Calu3 (cell line): ENCODE measurements at places on chromosomes 11 and 22.
A peak's percentile ranks its signal among the peaks of the same experiment; 100 is the strongest.

DNA sequence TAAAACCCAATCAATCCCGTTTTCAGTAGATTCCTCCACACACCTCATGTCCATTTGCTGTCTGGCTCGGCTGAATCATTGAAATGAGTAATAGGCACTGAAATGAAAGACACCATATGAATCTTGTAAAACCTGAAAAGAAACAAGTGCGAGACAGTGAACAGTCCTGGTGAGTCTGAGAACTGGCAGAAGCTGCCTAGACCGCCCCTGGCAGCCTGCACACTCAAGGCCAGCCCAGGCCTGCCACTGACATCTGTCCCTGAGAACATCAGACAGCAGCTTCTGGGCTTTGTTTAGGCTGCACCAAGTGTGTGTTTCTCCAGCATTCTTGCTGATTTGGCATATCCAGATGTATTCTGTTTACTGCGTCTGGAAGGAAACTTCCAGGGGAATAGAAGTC is 44.8 kb downstream of the ENDOD1 start:
- no peak for DNase-seq

- DNase-seq: no peak
Observed at GRCh38 chr11:115222218-115222862, 281.9 kb downstream of the CADM1 start.

GRCh38 chr11:106706355-106706754 is 311.9 kb downstream of the GUCY1A2 start:
- DNase-seq: no peak

- no peak for DNase-seq
Observed at GRCh38 chr11:46490666-46491065, 99.1 kb upstream of the CHRM4 start.

- DNase-seq: no peak
Observed at GRCh38 chr11:130202818-130203689, 43.5 kb downstream of the ST14 start.

GRCh38 chr11:66239998-66240780 is 28.2 kb upstream of the RAB1B start:
- no peak for DNase-seq

GRCh38 chr11:63999349-64000025 is 13.2 kb downstream of the OTUB1 start:
- no peak for DNase-seq

- DNase-seq: no peak
Observed at GRCh38 chr11:119222308-119222707, 16.2 kb downstream of the CBL start.

GRCh38 chr11:129440028-129440713 is 64.5 kb downstream of the BARX2 start:
- DNase-seq: peak; percentile 69

DNA sequence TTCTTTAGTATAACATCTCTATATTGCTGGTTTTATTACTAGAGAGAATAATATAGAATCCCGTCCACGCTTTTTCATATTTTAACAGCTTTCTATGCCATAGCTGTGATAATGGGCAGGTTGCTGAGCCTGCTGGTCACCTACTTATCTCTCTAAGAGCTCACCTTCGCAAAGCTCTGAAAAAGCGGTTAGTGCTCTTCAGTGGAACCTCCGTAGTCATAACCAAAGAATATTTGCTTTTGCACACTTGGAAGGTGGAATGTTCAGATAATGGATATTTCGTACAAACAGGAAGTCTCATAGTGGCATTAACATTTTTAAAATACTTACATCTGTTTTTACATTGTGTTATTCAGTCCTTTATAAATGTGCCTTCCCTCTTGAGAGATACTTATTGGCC is 388.9 kb upstream of the ANO3 start:
- DNase-seq: no peak

DNA sequence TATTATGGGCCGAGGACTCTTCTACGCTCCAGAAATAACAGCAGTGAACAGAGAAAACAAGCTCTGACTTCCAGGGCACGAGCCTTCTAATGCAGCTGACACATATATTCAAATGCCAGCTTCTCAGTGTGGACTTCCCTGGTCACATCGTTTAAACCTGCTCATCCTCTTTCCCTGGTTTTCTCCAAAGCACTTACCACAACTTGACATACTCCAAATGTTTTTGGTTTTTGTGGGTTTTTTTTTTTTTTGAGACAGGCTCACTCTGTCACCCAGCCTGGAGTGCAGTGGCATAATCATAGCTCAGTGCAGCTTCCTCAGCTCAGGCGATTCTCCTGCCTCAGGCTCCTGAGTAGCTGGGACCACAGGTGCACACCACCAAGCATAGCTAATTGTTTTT is 105.5 kb downstream of the MICAL3 start:
- no peak for DNase-seq

GRCh38 chr11:65589444-65590239 is 6.0 kb downstream of the KCNK7 start:
- DNase-seq: no peak

GRCh38 chr22:37462983-37463382 is 23.2 kb downstream of the MFNG start:
- peak; percentile 36 for DNase-seq

- no peak for DNase-seq
Observed at GRCh38 chr11:24738972-24739371, 242.1 kb downstream of the LUZP2 start.

- no peak for DNase-seq
Observed at GRCh38 chr11:6625156-6625831, 6.1 kb upstream of the TPP1 start.

- DNase-seq: no peak
Observed at GRCh38 chr11:10844356-10844755, 13.5 kb downstream of the ZBED5 start.

GRCh38 chr11:17157761-17158160 is 50.0 kb downstream of the PIK3C2A start:
- DNase-seq: no peak

GRCh38 chr22:29308148-29308790 is 1.8 kb downstream of the GAS2L1 start:
- no peak for DNase-seq

GRCh38 chr11:67071420-67072284 is 15.0 kb downstream of the RHOD start:
- peak; percentile 19 for DNase-seq

DNA sequence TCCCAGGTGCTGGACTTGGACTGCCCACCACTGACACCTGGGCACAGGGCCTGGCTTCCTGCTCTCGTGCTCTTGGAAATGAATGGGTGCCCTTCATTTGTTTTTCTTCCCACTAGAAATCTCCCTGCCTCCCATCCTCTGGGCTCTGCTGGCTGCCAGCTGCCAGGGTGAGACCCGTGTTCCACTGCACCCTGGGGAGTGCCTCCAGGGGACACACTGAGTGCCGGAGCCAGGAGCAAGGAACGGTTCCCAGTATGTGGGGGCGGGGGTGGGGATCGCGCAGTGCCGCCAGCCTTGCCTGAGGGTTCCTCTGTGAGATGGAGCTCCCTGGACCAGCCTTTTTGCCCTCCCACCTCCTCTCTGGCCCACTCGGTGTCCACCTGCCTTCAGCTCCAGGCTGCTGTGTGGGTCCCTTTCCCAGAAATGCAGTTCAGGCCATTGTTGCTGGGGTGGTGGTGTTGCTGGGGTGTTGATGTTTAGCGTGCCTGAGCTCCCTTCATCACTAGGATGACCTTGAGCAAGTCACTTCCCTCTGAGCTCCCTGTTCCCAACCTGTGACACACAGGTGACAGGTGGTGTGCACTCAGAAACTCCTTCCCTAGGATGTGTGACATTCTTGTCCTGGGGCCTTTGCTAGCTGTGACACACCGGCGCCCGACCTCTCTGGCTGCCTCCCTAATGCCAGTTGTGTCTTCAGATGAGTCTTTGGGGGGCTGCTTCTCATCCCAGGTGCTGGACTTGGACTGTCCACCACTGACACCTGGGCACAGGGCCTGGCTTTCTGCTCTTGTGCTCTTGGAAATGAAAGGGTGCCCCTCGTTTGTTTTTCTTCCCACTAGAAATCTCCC is 72.1 kb downstream of the MED15 start:
- no peak for DNase-seq

DNA sequence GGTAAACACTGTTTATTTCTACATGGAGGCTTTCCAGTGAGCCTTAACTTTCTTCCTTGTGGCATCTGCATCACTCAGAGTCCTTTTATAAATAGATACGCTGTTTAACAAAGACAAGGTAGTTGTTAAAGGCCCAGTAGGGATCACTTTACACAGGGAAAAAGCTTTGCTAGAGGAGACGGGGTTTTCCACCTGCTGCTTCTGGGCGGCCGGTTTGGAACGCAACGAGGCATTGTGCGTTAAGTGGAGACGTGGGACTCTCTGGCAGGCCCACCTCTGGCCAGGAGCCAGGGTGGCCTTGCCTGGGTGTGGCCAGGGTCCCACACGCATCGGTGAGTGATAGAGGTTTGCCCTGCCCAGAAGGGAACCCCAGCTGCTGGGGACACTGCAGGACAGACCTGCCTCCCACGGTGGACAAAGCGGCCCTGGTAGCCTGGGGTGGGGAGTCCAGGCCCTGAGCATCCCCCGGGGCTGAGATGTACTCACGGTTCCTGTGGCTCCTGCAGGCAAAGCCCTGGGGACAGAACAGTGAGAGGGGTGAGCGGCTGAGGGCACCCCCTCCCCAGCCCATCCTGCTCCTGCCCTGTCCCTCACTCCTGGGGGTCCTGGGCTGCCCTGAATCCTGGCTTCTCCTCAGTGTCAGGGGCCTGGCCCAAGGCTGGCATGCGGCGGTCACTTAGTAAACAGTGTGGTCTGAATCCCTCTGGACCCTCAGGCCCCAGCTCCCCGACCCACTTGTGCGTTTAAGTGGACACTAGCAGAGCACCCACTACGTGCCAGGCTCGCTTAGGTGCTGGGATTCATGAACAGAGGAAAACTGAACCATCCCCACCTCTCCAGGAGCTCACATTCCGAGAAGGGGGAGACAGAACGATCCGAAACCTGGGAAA is 4.2 kb downstream of the IL17REL start:
- DNase-seq: no peak

DNA sequence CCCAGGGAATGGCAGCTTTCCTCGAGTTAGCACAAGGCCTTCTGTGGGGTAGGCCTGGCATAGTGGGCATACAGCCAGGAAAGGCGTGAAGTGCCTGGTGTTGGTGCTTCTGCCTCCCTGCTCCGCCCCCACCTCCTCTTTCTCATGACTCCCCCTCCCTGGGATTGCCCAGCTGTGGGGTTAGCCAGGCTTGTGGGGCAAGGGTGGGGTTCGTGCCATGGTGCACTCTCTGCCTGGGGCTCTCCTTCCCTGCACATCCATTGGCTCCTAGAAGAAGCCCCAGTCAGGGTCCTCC is 236.8 kb upstream of the NCAM1 start:
- DNase-seq: no peak

GRCh38 chr22:27660306-27660705 is 141.2 kb downstream of the MN1 start:
- no peak for DNase-seq

DNA sequence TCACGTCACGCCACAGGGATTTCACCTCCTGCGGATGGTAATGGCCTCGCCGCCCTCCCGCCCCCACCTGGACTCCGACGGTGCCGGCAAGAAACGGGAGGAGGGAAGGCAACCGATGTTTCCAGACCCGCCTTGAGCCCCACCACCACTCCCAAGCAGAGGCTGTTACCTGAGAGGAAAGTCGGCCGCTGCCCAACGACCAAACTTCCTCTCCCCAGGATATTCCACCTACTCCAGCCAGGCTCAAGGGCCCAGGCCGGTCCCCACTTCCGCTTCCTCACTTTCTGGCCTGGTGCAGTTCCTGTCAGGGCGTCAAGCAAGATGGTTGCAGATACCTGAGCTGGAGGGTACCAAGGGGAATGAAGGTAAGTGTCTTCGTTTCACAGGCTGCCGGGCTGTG is at the start of gene ENTHD1:
Gene ENTHD1 (minus strand): TSS at position 235 of the 400 bp plus-strand sequence. CDS start 6,012 bp downstream, outside the sequence.
- no peak for DNase-seq

DNA sequence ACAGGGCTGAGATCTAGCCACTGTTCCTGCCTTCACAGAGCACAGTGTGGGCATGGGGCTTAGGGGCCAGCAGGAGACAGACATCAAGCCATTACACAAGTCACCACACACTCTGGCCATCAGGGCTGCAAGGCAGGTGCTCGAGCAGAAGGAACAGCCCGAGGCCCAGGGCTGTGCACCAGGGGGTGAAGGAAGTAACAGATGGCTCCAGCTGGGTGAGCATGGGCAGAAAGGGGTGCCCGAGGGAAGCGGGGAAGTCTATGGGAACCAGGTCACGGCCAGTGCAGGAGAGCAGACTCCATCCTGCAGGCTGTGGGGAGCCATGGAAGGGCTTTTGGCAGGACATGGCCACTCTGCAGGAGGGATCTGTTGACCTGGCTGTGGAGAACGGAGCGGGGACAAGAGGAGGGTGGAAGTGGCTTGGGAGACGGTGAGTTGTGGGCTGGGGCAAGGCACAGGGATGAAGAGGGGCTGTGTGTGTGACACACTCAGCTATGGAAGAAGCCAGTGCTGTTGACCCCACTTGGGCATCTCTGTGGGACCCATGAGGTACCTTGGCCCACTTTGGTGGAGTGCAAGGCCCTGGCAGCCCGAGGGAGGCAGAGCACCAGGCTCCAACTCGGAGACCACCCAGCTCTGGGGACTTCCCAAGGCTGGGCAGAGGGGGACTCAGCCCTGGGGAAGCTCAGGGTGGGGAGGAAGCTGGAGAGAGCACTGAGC is 3.6 kb downstream of the C11orf68 start:
- DNase-seq: no peak

GRCh38 chr11:33646168-33646567 is 54.5 kb downstream of the C11orf91 start:
- DNase-seq: no peak

- no peak for DNase-seq
Observed at GRCh38 chr11:118193910-118194566, 17.6 kb upstream of the SCN2B start.

DNA sequence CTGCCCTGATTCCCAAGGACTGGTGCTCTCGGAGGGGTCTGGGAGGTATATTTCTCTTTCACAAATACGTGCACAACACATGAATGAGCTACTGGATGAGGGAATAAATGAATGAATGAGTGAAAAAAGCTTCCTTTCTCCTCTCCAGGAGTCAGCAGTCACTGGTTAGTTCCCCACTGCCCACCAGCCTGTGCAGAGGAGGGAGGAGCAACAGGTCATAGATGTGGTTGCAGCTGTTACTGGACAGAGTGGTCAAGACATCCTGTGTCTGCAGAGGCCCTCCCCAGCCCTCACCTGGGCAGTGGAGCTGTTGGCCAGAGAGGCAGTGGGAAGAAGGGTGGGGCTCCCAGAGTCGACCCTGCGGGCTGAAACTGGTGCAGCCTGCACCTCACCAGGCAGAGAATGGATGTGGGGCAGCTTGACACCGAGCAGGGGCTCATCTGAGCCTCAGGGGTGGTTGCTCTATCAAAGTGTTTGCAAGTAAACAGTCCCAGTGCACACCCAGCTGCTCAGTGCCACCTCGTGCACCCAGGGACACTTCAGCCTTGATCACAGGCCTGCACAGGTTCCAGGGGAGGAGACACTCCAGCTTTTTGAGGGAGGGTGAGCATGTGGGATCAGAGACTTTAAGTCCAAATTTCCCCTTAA is 1.4 kb upstream of the VPREB1 start:
- no peak for DNase-seq

- no peak for DNase-seq
Observed at GRCh38 chr22:46588279-46589140, 31.7 kb upstream of the GRAMD4 start.

- no peak for DNase-seq
Observed at GRCh38 chr11:16806791-16807190, 68.3 kb downstream of the C11orf58 start.
